ENCODE measurements at places on chromosomes 6 and 20.

GRCh38 chr6:14915888-14916832 is 329.7 kb upstream of the JARID2 start:
- DNase-seq: no peak

DNA sequence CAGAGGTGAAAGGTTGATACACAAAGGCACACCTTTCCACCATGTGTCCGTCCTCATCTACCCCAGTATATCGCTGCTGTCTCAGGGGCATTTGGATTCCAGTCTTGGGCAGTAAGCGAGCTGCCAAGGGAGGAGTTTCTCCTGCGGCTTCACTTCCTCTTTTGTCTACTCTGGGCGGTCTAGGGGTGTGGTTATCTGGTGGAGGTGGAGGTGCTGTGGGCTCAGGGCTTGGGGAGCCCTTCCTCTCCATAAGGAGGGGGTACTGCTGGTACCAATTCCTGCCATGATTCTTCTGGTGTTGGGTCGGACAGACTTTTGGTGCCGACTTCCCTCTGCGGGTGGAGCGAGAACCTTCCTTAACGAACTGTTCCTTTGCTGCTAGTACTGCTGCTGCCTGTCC is 31.9 kb upstream of the FABP7 start:
- no peak for DNase-seq

GRCh38 chr20:9134346-9134745 is 65.5 kb downstream of the PLCB4 start:
- no peak for DNase-seq

- no peak for DNase-seq
Observed at GRCh38 chr20:60361761-60362395, 403.7 kb downstream of the CDH26 start.

DNA sequence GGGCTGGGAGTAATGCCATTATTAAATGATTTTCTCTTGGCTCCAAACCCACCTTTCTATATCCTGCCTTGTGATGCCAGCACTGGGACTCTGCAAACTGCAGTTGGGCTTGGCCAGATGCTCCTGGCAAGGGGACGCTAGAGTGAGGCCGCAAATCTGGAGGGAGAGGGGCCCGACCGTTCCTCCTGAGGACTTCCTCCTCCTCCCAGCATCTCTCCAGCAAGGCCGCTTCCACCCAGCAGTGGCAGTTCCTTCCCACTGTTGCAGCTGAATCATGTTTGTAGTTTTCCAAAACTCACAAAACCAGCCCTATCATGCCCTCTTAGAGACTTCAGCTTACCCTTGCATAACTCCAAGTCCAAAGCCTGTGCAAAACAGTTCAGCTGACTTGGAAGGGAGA is 244.4 kb downstream of the FOXA2 start:
- no peak for DNase-seq

GRCh38 chr6:87241304-87241703 is 81.1 kb upstream of the SMIM8 start:
- no peak for DNase-seq

- no peak for DNase-seq
Observed at GRCh38 chr6:137653706-137654059, 159.5 kb upstream of the OLIG3 start.

DNA sequence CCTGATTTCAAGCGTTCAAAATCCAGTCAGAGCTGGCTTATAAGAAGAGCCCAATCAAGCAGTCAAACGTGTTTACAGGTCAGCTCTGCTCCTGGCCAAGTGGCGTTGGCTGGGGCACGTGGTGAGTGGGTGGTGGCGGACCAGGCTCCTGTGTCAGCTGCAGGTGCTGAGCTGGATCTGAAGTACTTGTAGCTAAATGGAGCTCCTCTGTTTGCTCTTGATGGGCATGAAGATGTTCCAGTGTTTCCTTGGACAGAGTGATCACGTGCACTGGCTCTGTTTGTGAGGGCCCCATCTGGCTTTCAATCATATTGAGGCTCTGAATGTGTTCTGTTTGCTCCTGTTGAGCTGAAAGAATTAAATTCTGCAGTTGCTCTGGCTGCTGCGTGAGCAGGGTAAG is 10.2 kb upstream of the MICAL1 start:
- no peak for DNase-seq

GRCh38 chr20:34797012-34797995 is 28.1 kb downstream of the NCOA6 start:
- DNase-seq: no peak

GRCh38 chr6:7526755-7527154 is 14.7 kb upstream of the DSP start:
- DNase-seq: no peak

- peak; percentile 30 for DNase-seq
Observed at GRCh38 chr20:32672982-32673851, 524 bp downstream of the C20orf203 start.

- no peak for DNase-seq
Observed at GRCh38 chr6:146028851-146029572, at the start of gene GRM1. TSS of gene GRM1 (plus strand) at chr6:146029062. CDS start at chr6:146029518, 456 bp downstream.

- DNase-seq: no peak
Observed at GRCh38 chr6:158158123-158158522, 9.9 kb downstream of the SERAC1 start.

- DNase-seq: no peak
Observed at GRCh38 chr20:17226410-17227218, at the start of gene PCSK2. TSS of gene PCSK2 (plus strand) at chr20:17227040. CDS start at chr20:17227306, 266 bp downstream.
